ENCODE measurements at places on chromosomes 5 and 9. TPM values are rescaled to one million over a fixed set of nuclear protein-coding genes. Genes with fewer than 3 reads are reported as not detected.

SH3PXD2B gene
- 30.8 TPM for total RNA-seq

GDF9 gene
- total RNA-seq: not detected

SLC45A2 gene
- not detected for total RNA-seq

SSBP2 gene
- total RNA-seq: 22.4 TPM

All from epithelial cell of alveolus of lung (primary cell).